Cerebellum (tissue), 4 donors: ENCODE measurements at places on chromosomes 16 and 17. TPM values are rescaled to one million over a fixed set of nuclear protein-coding genes. Genes with fewer than 3 reads are reported as not detected.

DNA sequence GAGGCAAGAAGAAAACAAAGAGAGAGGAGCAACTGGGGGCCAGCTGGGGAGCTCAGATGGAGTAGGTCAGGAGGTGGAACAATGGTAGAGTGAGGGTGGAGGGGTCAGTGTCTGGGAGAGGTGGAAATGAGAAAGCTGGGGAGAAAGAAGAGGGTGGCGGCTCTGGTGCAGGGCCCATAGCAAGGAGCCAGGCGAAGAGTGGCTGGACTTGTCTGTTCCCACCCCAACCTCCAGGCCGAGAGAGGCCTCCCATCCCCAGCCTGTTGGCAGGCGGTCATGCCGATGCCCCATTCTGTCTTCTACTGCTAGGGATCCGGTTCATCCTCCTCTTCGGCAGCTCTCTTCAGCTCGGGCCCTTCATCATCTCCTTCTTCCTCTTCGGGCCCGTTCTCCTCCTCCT, 31.3 kb downstream of the AP1G1 start:
- no peak for DNase-seq

DNA sequence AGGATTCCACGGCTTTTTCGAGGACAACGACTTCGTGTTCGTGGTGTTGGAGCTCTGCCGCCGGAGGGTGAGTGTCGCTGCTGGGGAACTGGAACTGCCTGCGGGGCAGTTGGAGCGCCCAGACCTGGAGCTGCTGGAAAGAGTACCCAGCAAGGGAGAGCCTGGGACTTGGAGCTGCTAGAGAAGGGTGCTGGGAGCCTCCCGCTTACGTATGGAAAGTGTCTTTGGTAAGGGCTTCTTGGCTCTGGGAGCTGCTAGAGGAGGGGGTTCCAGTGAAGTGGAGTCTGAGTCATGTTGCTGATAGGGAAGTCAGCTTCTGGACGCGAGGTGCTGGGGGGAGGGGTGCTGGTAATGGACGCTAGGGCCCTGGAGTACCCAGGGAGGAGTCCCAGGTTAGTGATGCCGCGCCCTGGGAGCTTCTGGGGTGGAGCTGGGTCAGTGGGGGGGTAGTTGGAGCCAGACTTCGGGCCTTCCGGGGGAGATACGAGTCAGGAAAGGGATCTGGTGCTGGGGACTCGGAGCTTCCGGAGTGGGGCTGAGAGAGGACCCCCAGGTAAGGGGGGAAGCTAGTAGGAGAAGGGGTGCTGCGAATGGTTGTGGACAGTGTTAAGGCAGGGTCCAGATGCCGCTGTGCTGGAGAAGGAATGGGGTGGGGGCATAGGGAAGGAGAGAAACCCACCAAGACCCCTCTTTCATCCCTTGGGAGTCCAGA, 741 bp downstream of the PLK1 start:
- DNase-seq = no peak

DNA sequence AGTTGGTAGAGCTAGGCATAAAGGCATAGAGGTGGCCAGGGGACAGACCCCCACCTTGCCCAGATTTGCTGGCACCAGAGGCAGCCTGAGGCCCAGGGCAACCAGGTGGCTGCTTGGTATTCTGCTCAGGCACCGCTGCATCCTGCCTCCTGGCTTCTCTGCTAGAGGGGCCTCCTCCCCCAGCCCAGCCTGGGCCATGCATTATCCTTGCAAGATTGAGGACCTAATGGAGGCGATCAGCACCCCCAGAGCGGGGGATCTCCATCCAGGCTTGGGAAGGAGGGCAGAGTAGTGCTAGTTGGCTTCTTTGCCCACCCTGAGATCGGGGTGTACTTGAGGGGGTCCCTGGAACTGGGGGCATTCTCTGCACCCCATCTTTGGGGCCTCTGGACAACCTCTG, 23.8 kb downstream of the CDK5RAP3 start:
- no peak for DNase-seq

DNA sequence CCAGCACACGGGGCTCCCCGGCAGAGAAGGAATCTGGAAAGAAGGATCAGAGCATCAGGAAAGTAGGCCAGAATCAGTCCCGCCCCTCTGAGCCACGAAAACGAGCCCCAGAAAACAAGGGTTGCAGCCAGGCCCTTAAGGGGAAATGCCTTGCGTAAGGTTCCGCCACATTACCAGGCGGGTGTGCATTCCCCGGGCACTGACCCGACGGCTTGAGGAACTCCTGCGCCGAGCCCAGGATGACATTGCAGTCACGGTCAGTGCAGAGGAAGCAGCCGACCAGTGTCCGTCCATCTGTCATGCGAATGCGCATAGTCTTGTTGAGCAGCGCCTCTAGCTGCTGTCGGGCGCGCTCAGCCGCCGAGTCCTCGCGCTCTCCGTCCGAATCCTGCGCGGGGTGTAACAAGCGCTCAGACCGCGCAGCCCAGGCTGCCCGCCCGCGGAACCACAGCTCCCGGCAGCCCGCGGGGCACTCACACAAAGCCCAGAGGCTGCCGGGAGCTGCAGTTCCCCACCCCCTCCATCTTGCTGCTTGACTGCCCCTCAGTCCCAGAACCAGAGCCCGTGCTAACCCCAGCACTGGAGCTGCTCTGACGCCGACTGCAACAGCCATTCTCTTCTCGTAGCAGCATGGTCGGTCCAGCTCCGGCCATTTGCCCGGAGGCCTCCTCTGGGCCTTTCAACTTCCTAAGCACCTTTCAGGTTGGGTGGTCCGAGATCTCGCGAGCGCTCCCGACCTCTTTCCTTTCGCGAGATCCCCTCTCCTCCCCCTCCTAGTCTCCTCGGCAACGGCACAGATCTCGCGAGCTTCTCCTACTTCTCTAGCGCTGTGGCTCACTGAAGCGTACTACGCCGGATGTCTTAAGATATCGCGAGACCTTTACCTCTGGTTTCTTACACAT, at the start of gene NAA38:
TSS of gene NAA38 (minus strand) at position 749 of the 902 bp plus-strand sequence. CDS start at position 653, 96 bp downstream.
- DNase-seq = peak; percentile 96

- no peak for DNase-seq
Observed at GRCh38 chr17:19551591-19552148, 18.0 kb downstream of the SLC47A1 start.

DNA sequence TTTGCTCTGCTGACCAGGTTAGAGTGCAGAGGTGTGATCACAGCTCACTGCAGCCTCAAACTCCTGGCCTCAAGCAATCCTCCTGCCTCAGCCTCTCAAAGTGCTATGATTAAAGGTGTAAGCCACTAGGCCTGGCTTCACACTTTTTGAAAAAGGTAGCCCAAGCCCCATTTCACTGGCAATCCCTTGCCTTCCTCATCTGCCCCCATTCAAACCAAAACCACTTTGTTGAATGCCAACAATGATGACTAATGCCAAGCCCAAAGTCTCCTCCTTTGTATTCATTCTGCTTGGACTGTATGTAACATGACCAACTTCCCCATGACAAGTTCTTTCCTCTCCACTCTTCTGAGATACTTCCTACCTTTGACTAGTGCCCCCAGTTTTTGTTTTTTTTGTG, 33.1 kb downstream of the N4BP1 start:
- no peak for DNase-seq

LRRC75A gene
- 12.7 TPM for total RNA-seq

MEFV gene
- 0.27 TPM for total RNA-seq

DNA sequence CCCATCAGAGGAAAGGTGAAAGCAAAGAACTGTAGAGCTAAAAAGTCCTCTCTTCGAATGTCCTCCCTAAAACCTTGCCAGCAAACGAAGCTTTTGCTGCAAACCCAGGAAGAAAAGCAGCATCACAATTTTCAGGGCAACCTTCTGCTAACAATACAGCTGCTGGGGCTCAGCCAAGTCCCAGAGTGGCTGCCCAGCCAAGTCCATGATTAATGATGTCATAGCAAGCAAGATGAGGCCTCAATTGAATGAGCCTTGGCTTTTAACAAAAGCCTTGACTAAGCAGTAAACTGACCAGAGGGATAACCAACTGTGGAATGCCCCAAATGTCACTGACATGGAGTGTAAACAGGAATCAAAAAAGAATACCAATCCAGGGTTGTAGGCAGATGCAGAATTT, 342.7 kb downstream of the PMP22 start:
- no peak for DNase-seq

DNA sequence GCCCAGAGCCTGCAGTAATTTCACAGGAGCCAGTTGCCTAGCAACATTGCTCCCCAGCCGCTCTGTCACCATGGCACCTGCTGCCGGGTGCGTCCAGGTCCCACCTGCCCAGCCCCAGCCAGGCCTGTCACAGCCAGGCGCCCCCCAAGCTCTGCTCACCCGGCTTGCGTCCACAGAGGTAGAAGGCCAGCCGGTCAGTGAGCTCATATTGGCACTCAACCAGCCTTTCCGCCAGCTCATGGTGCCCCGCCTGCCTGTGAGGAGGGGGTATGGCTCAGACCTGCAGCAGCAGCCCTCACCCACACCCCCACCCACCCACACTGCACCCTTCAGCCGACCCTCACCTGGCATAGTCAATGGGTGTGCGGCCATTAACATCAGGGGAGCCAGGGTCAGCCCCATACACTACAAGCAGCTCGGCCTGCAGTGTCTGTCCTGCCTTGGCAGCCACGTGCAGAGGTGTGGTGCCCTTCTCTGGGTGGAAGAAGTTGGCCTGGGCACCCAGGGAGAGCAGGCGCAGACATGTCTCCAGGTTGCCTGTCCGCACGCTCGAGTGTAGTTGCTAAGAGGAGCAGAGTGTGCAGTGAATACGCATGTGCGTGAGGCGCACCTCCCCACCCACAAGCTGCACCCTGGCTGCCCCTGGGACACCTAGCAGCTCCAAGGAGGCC, 7.7 kb downstream of the GIT1 start:
- DNase-seq = peak; percentile 62

CMTM1 gene
- total RNA-seq = 7.6 TPM

GRCh38 chr16:621526-622105, 9.2 kb upstream of the WFIKKN1 start:
- peak; percentile 80 for DNase-seq

DNA sequence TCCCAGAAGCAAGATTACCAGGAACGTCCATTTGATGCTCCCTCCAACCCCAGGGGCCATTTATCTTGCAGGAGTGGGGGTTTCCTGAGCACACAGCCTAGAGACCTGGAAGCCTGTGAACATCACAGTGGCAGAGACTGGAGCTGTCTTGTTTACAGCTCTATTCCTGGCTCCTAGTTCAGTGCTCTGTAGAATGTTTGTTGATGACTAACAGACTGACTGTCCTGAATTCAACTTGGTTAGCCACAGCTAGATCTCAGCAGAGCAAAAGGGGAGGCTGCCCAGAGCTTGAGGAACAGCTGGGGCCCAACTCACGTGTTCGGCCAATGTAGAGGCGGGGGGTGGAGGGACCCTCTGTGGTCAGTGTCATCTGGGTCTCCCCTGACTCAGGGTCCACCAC, 6.6 kb downstream of the ERN2 start:
- DNase-seq = no peak

KRT28 gene
- total RNA-seq = not detected

GRCh38 chr17:75011401-75012095, 922 bp upstream of the MRPL58 start:
- peak; percentile 81 for DNase-seq

DNA sequence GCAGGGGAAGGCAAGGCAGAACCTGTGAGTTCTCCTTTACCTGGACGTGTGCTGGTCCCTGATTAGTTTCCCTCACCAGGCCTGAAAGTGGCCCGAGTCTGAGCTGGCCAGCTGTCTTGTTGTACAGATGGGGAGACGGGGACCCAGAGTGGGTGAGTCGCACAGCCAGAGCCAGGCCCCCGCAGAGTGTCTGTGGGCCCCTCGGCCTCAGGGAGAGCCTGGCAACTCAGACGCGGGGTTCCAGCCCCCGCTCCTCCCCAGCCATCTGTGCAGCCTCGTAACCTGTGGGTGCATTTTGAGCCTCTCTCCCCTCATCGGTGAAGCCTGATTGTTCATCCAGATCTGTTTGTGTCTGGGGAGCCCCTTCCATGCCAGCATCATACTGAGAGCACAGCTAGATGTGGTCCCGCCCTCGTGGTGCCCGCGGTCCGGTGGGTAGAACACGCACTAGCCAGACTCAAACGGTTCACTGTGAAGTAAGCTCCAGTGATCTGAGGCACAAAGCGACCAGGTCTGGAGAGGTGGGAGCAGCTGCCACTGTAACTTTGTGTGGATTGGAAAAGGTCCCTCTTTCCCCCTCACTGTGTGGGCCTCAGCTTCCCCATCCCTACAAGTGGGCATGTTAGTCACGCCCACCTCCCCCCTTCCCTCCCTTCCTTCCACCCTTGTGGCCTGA, 6.0 kb upstream of the NDRG4 start:
- DNase-seq = no peak

ARHGAP44 gene
- 10.7 TPM for total RNA-seq

DNA sequence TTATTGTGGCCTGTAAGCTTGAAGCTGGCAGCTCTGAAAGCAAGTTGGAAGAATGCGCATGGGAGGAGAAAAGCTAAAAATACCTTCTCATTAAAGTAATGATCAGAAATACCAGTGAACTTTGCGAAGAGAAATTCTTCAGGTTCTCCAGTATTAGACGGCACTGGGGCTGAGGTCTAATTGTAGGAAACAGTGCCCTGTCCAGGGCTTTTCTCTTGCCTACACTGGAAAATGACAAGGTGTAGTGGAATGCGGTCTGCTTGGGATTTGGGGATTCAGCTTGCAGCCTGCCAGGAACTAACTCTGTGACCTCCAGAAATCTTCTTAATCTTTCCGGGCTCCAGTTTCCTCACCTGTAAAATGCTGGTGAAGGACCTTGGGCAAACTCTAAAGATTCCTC, 53.3 kb upstream of the KCNJ16 start:
- no peak for DNase-seq

HEATR9 gene
- not detected for total RNA-seq

GRCh38 chr17:72121164-72122009, 567 bp downstream of the SOX9 start:
- no peak for DNase-seq

DNA sequence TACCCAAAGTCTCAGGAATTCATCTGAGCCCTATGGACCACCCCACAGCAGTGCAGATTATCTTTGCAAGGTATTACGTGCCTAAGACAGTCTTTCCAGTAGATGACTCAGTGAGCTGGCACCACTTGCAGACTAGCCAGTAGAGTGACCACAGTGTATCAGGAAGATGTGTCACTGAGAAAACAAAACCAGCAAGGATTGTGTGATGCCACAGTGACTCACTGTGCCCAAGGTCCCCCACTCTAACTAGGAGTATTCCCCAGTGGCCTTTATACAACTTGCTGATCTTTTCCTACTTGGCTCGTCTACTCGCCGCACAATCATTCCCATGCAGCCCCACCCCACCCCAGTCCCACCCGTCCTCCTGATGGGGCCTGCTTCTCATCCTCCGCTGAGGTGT, 26.8 kb upstream of the PRKCA start:
- no peak for DNase-seq

CDH13 gene
- total RNA-seq = 43.6 TPM

DNA sequence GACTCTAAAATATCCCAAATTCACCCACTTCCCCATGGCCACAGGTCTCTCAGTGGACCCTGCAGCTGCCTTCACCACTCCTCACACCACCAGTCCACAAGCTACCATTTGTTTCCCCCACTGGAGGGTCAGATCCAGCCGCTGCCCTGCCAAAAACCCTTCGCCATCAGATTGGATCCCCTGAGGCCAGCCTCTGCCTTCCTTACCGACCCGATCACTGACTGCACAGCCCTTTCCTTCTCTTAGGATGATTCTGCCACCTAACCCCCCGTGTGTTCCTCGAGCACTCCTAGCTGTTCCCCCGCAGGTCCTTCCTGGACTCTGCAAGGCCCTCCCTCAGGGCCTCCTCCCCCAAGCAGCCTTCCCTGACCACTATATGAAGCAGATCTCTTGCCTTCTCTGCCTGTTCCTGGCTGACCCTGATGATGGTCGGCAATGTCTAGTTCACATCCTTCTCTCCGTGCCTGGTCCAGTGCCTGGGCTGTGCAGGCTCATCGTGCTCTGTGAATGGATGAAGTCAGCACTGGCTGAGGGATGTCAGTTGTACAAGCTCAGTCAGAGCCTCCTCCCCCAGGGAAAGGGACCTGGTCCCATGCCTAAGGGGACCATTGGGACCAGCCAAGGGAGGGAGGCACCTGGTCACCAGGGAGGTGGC, 46.0 kb downstream of the CPNE2 start:
- no peak for DNase-seq
